Ureter (tissue), 1 donor: ENCODE measurements at places on chromosomes 6 and 20. TPM values are rescaled to one million over a fixed set of nuclear protein-coding genes. Genes with fewer than 3 reads are reported as not detected.

GRCh38 chr6:3372912-3373554 lies 83.8 kb downstream of the SLC22A23 start:
- DNase-seq: no peak

GRCh38 chr6:119192200-119192599 lies 113.7 kb upstream of the FAM184A start:
- no peak for DNase-seq

DNA sequence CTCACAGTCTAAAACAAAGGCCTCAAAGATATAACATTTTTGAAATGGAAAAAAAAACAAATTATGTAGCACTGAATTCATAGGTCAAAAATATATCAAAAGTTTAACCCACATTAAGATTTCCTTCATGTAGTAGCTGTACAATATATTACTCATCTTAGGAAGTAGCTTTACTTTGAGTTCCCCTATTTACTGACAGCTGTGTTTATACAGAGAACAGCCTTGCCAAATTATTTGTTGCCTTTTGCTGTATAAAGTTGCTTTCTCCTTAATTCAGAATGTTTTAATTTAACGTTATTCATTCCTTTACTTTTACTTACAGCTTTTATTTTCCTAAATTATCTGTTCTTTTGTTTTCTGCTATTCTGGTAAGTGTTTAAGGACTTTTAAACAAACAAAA lies 181.0 kb downstream of the COL12A1 start:
- no peak for DNase-seq

- no peak for DNase-seq
Measured at GRCh38 chr6:35797837-35798526, 859 bp upstream of the CLPS start.

GRCh38 chr6:128070406-128070805 lies 169.5 kb upstream of the THEMIS start:
- no peak for DNase-seq

DNA sequence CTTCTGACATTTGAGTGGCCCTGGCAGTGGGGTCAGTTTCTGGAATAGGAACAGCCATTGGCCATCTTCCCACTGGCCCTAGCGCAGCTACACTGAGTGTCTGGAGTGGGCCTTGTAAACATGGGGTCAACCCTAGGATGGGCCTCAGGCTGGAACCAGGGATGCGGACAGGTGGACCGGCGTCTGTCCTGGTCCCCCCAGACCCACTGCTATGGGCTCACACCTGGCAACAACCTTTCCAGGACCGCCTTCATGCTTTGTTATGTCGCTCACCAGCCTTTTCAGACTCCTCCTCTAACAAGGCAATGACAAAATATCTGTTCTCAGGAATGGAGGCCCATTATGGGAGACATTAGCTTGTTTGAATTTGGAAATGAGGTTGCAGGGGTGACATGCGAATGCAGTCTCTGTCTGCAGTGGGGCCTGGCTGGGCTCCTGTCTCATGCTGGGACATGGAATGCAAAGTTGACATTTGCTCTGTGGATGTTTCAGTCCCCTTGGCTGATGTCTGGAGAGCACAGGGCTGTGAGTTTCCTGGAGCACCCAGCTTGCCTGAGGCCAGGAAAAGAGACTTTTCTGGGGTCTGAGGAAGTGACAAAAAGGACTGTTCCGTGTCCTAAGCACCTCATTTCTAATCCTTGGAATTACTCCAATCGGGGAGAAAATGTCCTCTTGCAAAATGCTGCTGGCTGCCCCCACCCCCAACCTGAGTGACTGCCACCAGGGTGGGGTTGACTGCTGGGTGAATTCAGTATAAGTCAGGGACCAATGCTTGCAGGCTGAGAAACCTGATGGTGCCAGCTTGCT lies 98.7 kb upstream of the PMEPA1 start:
- DNase-seq: no peak

DNA sequence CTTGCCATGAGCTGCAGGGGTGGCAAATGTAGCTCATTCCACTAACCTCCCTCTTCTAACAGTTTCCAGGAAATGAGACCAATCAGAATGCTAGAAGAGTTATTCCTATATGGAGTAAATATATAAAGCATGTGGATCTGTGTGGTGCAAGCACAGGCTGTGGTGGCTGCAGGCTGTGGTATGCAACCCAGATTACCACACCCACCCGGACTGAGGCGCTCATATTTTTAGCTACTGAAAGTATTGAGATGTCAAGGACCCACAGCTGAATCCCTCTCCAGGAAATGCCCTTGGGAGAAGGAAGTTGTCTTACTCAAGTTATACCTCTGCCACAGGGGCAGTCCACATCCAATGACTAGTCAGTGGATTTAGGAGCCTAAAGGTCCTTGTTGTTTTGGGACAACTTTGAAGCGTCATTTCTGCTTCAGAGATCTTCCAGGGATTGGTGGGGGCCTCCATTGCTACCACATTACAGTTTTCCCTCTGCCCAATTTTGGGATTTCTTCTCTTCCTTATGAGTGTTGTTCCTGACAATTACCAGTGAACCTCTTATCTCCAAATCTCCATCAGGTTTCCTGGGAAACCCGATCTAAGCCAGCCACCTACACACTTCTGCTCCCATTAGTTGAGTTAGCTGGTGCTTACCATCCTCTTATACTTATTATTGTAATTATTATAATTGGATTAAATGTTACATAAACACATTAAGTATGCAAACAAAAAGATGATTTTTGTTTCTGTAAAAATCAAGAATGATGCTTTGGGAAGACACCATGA lies 12.1 kb upstream of the REPS1 start:
- DNase-seq: no peak

- no peak for DNase-seq
Measured at GRCh38 chr6:73017476-73017875, 207.8 kb downstream of the KHDC1L start.

DNA sequence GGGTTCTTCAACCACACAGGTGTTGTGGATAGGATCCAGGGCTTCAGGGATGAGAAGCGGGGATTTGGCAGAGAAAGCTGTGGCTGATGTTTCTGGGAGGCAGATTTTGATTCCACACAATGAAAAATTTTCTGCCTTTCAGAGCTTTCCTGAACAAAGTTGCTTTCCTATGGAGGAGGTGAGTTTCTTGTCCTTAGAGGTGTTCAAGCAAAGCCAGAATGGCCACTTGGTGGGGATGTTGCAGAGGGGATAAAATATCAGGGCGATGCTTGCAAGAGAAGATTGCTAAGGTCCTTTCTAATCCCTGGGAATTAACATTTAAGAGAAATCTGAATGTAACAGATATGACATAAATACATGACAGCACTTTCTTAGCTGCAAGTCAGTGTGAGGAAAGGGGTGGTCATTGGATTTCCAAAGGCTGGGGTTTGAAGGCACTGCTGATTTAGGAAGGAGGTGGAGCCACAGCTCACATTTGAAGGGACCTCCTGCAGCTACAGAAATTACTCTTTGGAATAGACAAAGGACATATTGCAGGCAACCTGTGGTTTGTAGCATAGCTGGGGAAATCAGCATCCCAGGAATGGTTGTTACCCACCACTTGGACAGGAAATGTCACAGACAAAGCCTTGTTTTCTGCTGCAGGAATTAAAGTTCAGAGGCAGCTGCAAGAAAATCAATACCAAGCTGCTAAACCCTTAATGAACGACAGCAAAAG lies 271.1 kb upstream of the CHD6 start:
- no peak for DNase-seq

GRCh38 chr6:1415416-1416063 lies 26.2 kb downstream of the FOXF2 start:
- no peak for DNase-seq

DNA sequence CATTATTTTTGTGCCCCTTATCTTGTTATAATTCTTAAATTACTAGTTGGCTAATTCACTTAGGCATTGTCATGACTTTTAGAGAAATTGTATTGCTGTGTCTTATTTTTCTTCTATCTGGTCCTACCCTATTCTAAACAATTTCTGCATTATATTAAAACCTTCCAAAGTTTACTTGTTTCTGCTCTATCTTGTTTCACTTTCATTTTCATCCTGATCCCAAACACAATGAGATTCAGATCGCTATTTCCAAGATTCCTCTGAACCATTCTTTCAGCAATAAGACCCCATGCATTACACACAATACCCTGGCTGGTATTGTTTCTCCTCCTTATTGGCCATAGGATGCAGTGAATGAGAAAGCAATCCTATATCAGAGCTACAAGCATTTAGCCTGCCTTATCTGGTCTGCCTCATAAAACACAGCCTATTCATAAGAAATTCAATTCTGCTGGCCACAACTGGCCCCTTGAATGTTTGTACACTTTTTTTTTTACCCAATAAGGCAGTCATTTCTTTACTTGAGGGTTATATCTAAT lies 69.9 kb upstream of the POU3F2 start:
- no peak for DNase-seq

GRCh38 chr6:54404791-54405190 lies 96.5 kb downstream of the TINAG start:
- no peak for DNase-seq

DNA sequence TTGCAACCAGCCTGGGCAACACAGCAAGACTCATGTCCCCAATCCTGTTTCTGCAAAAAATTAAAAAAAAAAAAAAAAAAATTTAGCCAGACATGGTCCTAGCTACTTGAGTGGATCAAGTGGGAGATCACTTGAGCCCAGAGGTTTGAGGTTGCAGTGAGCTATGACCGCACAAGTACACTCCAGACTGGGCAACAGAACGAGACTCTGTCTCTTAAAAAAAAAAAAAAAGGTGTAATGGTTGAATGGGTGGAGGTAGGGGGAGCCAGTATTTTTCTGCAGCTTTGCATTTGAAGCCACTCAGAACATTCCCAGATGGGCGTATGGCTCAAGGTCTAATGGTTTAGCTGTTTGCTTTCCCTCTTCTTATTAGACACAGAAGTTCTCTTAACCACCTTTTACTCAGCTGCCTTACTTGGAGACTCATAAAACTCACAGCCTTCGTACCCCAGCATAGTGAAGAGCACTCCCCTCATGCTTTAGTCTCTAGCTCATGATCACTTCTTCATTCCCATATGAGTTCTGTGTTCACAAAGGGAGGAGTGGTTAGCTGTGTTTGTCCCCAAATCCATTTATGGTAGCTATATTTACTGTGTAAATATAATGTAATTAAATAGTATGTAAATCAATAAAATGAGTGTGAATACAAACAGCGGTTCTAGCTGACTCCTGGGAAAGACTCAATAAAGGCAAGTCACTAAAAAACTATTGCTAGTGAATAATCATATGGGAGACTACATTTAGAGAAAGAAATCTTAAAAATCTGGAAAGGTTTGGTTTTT lies 9.0 kb downstream of the FKBP1A start:
- DNase-seq: no peak

DNA sequence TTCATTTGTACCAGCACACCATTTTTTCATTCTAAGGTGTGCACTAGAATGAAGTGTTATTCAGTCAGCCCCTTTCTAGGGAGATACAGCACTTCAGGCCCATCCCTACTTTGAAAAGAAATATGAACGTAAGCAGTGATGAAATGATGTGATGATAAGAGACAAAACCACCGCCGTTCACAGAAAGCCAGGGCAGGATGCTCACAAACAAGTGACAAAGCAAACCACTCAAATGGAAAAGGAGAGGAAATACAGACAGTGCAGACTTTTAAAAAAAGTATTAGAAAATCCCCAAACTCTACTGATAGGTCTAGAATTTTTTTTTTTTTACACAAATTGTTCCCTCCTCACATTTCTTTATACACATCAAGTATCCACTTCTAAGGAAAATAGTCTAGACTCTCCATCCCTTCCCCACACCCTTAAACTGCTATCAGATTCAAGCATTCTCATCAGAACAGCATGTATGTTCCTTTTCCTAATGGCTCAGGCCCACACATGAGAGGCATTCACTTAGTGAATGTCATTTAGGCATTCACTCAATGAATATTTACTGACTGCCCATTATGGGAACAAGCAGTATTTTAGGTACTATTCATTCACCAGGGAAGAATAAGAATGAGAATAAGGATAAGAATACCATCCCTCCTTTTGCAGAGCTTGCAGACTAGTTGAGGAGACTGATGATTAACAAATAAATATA lies 243.5 kb downstream of the GMPR start:
- no peak for DNase-seq

DNA sequence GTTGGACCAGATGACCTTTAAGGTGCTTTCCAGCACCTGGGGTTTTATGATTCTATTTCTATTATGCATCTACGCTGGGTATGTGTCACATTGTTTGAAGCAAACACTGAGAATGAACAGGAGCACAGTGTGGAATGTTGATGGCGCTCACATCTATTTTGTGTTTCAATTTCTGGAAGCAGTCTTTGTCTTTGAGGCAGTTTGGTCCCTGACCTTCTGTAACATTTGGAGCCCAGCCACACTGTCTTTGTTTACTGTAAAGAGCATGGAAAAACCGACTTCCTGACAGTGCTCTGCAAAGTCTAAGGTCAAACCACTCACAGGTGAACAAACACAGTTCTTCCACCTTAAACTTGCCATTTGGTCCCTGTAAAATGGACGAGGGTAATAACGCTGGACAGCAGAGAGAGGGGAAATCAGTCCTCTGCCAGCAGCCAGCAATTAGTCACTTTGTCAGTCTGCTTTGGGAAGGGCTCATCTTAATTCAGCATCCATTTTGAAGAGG lies 155.5 kb downstream of the PRL start:
- no peak for DNase-seq

DNA sequence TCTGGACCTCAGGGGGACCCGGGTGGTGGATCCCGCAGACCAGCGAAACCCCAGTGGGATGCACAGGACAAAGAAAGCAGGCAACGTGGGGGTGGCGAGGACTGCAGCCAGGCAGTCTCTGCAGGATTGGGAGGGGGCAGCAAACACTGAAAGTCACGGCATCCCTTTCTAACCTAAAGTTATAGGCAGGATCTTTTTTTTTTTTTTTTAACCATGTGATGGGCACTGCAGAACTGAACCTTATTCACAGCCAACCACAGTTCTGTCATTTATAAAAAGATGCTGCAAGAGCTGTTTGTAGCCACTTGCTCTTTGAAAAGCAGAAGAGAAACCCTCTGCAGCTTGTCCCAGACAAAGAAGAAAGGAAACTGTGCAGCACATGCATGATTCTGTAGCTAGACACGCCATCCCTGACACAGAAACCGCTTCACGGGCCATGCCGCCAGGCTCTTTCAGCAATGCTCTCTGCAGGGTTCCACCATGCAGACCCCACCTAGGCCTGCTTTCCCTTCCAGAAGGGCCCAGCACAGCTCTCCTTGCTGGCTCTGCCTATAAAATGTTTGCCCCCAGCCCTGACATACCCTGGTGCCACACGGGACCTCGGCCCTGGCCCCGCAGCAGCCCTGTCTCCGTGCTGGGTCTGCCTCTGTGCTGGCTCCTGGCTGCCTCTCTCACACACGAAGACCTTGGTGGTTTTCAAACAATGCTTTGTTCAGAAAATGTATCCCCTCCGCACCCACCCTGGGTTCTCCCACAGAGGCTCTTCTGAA lies 70.8 kb downstream of the PYGB start:
- no peak for DNase-seq

The RNF144B gene
- 34.0 TPM for total RNA-seq

The OR2H2 gene
- total RNA-seq: not detected

The AIF1 gene
- total RNA-seq: 6.7 TPM

The PRKN gene
- total RNA-seq: 12.1 TPM

The CYP39A1 gene
- total RNA-seq: 3.5 TPM

The FHL5 gene
- 14.9 TPM for total RNA-seq

The LGSN gene
- total RNA-seq: not detected

The CHRNA4 gene
- not detected for total RNA-seq
